Omental fat pad (tissue), 4 donors: ENCODE measurements at places on chromosomes 16 and 17.

- no peak for DNase-seq
These were observed 11.4 kb upstream of the CALB2 start for GRCh38 chr16:71347146-71347545.

- no peak for DNase-seq
These were observed 138.2 kb upstream of the COX10 start for GRCh38 chr17:13931111-13931526.

DNA sequence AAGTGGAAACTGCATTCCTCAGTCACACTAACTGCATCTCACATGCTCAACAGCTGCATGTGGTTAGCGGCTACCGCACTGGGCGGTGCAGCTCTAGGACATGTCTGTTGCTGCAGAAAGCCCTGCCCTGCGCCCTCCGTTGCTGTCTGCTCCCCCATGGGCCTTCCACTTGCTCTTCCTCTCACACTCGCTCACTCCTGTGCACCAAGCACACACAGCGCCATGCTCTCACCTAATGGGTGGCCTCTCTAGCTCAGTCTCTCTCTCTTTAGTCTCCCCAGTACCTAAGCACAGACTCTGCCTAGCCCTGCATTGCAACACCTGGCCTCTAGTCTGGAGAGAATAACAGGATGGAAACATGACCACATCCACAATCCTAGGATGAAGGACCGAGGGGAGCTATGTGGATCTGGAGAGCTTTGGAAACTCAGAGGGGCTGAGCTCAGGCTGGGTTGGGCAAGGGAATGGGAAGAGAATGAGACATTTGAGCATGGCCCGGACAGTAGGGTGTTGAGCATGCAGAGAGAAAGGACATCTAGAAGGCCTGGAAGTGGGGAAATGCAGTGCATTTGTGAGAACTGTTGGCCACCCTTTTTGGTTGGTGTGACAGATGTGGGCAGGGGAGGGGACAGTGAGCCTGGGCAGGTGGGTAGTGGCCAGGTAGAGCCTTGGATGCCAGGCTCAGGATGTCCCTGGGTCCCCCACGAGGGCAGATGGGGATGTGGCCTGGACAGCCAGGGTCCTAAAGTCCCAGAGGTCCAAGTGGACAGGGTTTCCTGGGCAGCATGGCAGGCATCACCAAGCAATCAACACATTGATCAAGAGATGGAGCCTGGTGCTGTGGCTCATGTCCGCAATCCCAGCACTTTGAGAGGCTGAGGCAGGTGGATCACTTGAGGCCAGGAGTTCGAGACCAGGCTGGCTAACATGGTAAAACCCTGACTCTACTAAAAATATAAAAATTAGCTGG is 16.1 kb downstream of the SGCA start:
- no peak for DNase-seq

GRCh38 chr16:88329726-88330700 is 52.7 kb upstream of the ZNF469 start:
- DNase-seq, result no peak

GRCh38 chr16:28217326-28217725 is 5.6 kb upstream of the XPO6 start:
- no peak for DNase-seq

DNA sequence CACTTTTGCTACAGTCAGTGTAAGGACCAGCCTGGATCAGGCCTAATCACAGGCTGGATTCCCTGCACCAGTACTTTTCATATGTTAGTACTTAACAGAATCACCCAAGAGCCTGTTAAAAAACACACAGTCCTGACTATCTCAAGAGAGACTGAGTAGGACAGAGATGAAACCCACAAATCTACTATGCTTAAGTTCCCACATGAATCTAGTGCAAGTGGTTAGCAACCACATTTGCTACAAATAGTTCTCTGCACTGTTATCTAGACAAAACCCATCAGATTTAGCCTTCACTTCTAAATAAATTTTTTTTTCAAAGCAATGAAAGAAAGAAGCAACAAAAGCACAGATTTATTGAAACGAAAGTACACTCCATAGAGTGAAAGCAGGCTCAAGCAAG is 38.9 kb downstream of the SSH2 start:
- DNase-seq, result no peak

DNA sequence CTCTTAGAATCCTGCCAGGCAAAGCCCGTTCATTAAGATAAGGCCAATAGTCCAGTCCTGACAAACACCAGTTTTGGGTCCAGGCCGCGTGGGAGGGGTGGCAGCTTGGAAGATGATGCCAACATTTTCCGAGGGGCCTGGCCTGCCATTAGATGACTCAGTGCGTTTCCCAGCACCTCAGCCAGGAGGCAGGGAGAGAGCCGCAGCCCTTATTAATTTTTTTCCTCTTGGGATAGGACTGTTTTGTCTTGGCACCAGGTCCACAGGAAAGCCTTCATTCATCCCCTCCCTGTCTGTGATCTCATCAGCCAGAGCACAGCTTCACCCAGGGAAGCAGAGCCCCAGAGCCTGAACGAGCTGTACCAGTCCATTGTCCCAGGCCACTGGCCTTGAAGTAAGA is 4.7 kb upstream of the NDEL1 start:
- peak; percentile 75 for DNase-seq

DNA sequence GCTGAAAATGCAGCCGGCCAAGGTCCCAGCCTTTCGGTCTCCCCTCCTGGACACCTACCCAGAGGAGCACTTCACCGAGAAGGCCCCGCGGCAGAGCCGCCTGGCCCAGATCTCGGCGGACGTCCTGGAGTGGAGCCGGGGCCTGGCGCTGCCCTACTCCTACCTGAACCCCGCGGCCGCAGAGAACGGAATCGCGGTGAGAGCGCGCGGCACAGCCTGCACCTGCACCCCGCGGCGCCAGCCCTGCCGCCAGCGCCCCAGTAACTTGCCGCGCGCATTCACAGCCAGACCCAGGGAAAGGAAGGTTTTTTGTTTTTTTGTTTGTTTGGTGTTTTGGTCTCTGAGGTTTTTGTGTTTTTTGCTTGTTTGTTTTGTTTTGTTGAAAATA is 15.2 kb downstream of the ALOX12B start:
- no peak for DNase-seq

DNA sequence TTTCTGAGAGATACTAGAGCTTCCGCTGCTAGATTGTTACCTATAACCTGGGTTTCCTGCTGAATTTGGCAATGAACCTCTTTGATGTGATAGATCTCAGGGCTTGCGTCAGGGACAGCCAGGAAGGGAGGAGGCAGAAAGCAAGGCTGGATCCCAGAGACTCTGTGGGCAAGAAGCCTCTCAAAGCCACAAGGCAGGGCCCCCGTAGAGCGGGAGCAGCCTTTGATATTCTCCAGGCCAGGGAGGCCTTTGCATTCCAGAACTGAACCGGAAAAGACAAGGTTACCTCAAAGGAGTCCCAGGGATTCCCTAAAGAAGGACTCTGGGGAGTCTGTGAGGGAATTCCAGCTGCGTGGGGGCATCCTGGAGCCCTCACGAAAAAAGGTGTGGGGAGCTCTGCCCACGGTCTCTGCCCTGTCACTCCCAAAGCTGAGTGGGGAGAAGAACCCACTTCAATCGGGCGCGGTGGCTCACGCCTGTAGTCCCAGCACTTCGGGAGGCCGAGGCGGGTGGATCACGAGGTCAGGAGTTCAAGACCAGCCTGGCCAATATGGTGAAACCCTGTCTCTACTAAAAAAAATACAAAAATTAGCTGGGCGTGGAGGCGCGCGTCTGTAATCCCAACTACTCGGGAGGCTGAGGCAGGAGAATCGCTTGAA is 14.3 kb upstream of the SCIMP start:
- no peak for DNase-seq

DNA sequence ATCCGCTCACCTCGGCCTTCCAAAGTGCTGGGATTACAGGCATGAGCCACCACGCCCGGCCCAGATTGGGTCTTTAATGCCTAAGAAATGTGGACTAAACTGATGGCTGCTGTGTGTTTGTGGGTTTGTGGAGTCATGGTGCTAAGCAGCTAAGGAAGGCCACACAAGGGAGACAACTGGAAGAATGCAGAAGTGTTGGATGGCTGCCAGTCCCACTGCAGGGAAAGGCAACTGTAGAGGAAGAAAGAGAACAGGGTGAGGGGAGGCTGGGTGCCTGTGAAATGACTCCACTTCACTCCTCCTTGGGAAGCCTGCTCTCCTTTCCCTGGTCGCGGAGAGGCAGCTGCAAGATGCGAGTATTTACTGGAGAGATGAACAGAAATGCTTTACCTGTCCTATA is 23.5 kb upstream of the SIAH1 start:
- DNase-seq, result no peak

DNA sequence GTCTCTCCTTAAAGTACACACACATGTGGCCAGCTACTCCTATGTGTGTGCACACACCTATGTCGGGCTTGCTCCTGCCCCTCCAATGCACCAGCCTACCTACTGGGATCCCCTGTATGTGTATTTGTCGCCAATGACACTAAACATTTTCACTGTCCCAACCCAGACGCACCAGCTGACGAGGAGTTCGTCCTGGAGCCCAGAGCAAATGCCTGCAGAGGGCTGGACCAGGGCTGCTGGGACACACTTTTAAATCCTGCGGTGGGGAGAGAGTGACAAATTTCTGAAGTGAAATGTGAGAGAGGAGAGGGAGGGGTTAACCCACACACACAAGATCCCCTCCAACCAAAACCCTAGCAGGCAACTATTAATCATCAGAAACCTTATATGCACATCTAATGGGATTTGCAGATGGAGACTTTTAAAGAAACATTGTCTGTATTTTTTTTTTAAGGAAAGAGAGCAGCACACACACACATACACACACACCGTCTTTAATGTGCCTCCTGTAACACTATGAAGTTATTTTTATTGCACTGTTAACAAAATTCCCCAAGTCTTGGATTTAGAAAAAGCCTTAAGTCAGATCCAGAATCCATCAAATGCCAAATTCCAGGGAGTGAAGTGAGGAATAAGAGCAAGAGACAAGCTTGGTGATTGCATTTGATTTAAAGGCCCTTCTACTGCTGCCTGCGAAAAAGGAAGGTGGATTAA is at the start of gene MEOX1:
Gene MEOX1 (minus strand): TSS at position 224 of the 714 bp plus-strand sequence. CDS start 388 bp downstream, outside the sequence.
- DNase-seq, result no peak

DNA sequence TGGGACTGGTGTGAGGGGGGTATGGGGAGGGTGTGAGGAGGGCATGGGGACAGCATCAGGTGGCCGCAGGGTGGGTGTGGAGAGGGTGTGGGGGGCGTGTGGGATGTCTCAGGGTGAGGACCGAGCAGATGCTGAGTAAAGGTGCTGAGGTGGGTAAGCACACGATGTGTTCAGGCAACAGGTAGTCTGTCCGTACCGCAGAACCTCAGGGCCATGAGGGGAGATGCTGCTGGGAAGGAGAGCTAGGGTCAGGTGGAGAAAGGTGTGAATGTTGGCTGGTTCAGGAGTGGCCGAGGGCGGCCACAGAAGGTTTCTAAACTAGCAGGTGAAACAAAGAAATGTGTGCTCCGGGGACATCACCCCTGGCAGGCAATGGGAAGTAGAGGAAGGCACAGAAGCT is 80.0 kb upstream of the CDH5 start:
- no peak for DNase-seq

- DNase-seq, result no peak
These were observed 823 bp downstream of the NBR1 start for GRCh38 chr17:43171586-43172487.

- DNase-seq, result no peak
These were observed 43.9 kb downstream of the CLEC16A start for GRCh38 chr16:10988164-10988803.

GRCh38 chr17:81523402-81524038 is 4.7 kb upstream of the FSCN2 start:
- no peak for DNase-seq

DNA sequence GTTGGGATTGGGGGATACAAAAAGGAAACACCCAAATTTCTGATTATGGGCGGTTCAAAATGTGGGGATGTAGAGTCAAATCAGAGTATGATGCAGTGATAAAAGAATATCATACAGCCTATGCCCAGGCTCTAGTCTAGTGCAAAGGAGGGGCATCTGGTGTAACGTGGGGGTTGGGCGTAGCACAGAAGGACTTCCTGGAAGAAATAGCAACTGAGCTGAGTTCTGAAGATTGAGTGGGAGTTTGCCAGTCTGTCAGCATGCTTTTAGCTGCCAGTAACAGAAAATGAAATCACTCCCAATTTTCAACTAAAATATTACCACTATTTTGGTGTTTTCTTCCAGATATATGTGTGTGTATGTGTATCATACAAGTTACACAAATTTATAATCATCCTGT is 196.9 kb downstream of the SPECC1 start:
- DNase-seq, result no peak

DNA sequence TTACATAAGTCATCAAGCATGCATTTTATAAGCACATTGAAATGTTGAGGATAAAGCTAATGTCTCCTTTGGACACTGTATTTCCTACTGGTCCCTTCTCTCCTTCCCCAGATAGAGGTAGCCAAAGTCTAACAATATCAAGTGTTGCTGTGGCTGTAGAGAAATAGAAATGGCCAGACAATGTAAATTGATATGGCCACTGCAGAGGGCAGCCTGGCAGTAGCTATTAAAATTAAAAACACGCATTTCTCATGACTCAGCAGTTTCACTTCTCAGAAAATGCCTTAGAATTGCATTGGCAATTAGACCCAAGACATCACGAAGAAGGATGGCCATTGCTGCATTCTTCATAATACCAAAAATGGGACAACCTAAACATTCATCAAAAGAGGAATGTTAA is 46.8 kb upstream of the MRTFB start:
- no peak for DNase-seq

DNA sequence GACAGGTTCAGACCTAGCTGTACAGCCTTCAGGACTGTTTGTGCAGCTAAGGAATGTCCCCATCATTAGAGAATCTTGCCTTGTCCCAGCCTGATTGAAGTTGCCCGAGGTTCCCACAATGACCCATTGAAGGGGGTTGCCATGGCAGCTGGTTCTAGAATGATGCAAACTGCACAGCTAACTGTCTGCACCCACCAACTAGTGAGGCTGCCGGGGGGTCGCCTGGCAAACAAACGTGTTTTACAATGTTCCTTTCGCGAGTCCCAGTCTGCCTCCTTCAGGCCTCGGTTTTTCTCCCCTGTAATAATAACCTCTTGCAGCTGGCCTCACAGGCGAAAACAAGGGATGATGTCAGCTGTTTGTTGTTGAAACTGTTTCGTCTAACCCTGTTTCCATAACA is 5.5 kb downstream of the C16orf96 start:
- no peak for DNase-seq

GRCh38 chr17:74326506-74326905 is 480 bp downstream of the KIF19 start:
- DNase-seq, result no peak

GRCh38 chr16:88732172-88732960 is 26.1 kb downstream of the CTU2 start:
- DNase-seq, result no peak

GRCh38 chr17:77131904-77132303 is 8.9 kb upstream of the SEC14L1 start:
- no peak for DNase-seq

DNA sequence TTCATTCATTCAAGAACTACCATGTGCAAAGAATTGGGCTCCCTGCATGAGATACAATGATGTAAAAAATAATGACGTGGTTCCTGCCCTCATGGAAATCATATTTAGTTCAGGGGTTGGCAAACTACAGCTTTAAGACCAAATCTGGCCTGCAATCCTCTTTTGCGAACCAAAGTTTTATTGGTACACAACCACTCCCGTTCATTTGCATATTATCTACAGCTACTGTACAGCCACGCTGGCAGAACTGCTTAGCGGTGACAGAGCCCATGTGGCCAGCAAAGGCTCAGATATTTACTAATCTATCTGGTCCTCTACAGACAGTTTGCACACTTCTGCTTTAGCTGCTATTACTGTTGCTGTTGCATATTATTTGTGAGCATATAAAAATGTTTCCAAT is 167.7 kb downstream of the XYLT1 start:
- no peak for DNase-seq

GRCh38 chr17:4837471-4838308 is 4.5 kb downstream of the MINK1 start:
- DNase-seq, result no peak
